Stimulated activated CD8-positive, alpha-beta memory T cell treated with anti-CD3 and anti-CD28 coated beads, Interleukin-4, amount 100 ng/mL, for 48 hours (primary cell): ENCODE measurements at places on chromosomes 3 and 15.

- DNase-seq: no peak
Measured at GRCh38 chr3:100503448-100503847, 11.0 kb downstream of the TMEM45A start.

DNA sequence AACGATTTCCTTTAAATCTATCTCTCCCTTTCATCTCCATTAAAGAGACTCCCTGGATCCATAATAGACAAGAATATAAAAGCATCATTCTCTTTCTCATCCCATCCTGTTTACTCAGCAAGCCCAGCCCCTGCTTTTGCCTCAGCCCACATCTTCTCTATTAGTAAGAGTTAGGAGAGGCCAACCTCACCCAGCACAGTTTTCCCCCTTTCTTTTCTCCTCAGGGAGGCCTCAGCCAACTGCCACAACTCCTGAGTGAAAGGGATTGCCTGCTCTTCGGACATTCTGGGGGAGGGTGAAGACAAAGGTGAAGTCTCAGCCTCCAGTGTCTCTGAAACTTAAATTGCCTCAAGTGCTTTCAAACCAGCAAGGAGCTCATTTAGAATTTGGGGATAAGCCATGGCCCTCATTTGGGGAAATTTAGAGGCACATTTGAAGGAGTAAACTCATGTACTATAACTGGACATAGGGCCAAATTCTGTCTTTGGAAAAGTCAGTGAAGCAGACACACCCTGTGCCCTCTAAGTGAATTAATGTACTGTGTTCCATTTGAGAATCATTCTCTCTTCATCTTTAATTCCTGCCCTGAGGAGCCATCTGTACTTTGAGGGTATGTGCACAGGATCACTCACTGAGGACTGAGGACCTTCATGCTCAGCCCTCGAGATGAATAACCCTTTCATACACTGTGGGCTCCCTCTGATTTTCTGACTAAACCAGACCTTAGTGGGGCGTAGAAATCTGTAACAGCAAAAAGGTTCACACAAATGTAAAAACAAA, 82.5 kb downstream of the SOX2 start:
- no peak for DNase-seq

- no peak for DNase-seq
Measured at GRCh38 chr15:63915873-63916771, 82.4 kb upstream of the HERC1 start.

DNA sequence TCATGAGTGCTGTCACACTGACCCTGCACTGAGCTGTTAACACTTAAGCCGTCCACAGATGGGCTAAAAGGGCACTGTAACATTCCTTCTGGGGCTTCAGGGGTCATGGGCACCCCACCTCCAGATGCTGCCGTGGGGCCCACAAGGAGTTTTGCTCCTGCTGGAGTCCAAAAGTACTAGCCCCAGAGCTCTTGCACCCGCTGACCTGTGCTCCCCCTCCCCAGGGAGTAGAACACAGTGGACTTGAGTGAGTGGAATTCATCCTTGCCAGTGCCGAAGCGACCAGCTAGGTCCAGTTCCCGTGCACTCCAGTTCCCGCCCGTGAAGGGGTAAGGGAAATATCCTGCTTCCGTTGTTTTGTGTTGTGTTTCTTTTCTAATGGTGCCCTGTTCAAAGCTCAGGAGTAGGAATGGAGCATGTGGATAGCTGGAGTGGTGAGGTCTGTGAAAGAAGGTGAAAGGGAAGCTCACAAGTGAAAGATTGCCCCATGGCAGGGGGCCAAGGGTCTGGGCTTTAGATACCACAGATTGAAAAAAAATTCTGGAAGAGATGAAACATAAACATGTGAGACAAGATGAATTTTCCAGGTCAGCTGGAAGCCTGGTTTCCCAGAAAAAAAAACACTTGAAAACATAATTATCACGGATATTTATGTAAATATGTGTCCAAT, 36.6 kb downstream of the SLCO2A1 start:
- no peak for DNase-seq

- no peak for DNase-seq
Measured at GRCh38 chr3:172371544-172371943, 76.7 kb downstream of the GHSR start.

- no peak for DNase-seq
Measured at GRCh38 chr3:104909198-104909597, 457.5 kb upstream of the ALCAM start.

GRCh38 chr3:9301798-9302197, 52.4 kb upstream of the SRGAP3 start:
- DNase-seq: no peak

DNA sequence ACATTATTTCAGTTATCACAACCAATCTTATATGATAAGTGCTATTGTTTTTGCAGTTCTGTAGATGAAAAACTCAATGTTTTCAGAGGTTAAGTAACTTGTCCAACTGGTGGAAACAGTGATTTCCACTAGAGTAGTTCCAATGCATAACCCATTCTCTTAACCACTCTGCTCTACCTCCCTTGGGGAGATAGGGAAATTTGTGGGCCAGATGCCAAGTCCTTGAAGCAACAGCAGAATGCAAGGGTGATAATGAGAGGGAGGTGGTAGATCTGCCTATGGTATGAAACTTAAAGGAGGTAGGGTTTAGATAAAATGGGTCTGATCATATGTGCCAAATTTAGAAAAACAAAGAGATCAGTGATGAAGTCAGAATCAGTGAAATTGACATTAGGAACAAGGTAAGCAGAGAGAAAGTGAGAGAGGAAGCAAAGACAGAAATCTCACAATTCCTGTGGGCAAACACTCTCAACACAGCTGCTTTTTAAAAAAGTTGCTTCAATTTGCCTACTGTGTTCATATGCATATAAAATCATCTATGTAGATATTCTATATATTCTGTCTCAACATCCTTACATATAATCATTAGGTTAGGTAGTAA, 50.5 kb upstream of the UBP1 start:
- DNase-seq: no peak

DNA sequence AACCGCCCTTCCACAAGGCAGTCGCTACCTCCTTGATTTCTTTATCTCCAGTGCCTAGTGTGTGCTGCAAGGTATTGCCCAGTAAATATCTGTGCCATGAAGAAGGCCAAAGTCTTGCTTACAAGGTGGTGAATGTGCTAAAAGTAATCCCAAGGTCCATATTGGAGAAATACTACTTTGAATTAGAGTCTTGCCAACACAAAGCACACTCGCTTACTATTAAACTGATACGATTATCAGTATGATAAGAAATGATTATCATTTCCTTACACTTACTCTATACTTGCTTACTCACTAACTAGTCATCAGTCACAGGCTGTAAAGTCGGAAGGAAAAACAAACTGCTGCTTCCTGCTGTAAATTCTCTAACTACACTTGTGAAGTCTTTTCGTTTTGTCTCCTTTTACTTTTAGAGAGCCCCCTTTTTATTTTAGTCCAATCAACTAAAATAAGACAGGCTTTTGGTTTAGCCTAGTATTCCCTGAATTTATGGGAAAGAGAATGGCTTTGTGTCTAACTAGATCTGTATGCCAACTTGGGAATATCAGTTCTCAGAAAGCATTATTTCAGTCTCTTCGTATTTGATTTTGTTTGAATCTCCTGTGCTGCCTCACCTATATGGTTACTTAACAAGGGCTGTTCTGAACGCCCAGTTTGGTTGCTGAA, 107.1 kb upstream of the TSC22D2 start:
- DNase-seq: no peak
